ENCODE measurements at places on chromosomes 3 and 15.

DNA sequence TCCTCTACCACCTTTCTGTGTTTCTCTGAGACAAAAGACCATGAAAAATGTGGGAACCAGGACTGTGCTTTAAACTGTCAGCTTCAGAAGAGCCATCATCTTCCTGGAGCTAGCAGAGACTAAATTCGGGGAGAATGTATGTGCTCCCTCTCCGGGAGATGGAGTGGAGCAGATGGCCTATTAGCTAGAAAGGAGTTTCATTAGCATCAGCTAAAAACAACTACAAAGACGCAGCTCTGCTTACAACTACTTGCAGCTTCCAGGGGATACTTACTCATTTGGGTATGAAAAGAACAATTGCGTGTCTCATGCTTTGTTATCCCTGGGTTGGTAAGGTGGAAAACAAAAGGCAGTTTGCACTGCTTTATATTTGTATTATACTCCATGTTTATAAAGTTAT is 159.6 kb downstream of the MFSD1 start:
- no peak for DNase-seq

GRCh38 chr15:29740692-29741311 is 81.5 kb downstream of the TJP1 start:
- peak; percentile 43 for DNase-seq

GRCh38 chr15:76123031-76123430 is 63.2 kb downstream of the TMEM266 start:
- no peak for DNase-seq

- DNase-seq: peak; percentile 22
These were observed 370.0 kb upstream of the FRG2C start for GRCh38 chr3:75294124-75294523.

- DNase-seq: no peak
These were observed 392.4 kb downstream of the EDEM1 start for GRCh38 chr3:5579946-5580345.

- no peak for DNase-seq
These were observed 74.5 kb downstream of the TMEM108 start for GRCh38 chr3:133112666-133113065.

DNA sequence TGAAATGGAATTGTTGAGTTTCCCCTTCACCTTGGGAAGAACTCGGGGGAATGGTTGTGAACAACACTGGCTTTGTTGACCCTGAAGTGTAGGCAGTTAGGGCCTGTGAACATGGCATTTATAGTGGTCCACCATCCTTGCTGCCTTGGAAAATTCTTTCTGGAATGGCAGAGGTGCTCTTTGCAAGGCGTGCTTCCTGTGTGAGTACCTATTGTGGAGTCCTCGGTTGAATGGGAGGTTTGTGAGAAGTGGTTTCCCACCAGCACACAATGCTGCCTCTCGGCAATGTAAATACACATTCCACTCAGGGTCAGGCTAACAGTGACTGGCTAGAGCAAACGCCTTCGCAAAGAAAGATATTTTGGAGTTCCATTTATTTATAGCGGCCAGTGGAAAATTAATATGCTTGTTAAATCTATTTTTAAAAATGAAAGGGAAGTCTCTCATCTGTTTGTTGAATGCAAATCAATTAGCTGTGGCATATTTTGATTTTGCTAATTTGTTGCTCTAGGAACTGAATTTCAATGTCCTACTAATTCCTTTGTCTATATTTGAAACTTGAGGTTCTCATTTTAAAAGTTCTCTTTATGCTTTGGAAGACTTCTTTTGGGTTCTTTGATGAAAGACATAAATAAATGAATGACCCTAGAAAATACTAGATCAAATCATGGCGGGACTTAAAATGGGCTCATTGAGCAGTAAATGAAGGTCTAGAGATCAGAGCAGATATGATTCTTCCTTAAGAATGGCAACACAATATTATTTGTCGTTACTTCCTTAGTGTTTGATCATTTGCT is 59.5 kb downstream of the FNDC3B start:
- DNase-seq: no peak

DNA sequence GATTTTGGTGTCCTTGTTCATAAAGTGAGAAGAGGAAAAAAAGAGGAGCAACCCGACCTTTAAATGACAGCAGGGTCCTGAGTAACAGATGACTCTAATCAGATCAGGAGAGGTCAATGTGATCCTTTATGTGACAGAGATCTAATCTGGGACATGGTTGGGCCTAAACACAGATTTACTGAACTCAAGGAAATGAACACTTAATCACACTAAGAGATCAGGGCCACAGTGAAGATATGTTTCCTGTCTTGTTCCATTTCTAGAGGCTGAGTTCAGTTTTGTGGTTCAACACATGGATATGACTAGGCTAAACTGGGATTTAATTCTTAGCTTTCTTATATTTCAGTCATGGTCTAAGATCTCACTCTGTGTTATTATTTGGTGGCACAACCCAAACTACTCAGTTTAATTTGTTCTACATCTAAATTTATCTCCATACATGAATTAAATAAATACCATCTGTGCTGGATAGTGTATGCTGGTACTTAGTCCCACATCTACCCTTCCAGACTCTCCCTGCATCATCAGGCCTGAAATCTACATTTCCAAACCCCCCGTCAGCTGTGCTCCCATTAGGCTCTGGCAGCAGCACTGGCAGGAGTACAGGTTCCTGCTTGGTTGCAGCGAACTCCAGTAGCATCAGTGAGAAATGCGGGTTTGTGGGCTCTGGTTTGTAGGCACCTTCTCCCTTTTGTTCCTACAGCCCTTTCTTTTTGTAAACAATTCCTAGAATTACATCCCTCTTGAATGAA is 22.6 kb downstream of the SFMBT1 start:
- DNase-seq: no peak

DNA sequence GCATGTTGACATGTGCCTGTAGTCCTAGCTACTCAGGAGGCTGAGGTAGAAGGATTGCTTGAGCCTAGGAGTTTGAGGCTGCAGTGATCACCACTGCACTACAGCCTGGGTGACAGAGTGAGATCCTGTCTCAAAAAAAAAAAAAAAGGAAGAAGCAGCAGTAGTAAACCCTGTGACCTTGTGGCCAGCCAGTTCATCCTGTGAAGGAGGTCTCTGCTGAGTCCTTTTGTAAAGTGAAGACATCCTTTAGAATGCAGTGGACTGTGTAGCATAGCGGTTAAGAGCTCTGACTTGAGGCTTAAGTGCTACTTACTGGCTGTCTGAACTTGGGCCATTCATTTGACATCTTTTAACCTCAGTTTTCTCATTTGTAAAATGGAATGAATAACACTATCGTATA is 8.3 kb downstream of the EXOSC7 start:
- DNase-seq: no peak

- DNase-seq: no peak
These were observed 41.3 kb downstream of the RPN1 start for GRCh38 chr3:128609294-128609693.

DNA sequence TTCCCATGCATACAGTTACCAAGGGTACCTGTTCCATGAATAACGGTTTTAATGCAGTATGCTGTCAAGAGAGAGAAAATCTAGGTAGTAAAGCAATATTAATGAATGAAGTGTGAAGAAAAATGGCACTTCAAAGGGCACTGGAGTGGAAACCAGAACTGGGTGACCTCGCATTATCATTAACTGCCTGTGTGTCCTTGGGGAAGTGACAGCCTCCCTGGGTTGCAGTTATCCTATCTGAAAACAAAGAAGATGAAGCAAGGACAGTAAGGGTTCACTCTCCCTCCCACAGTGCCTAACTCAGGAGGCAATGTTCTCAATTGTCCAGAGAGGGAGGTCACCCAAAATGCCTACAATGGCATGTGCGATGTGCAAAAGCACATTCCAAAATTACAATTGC is 15.1 kb downstream of the MTHFS start:
- no peak for DNase-seq

- peak; percentile 19 for DNase-seq
These were observed 28.4 kb downstream of the CRTC3 start for GRCh38 chr15:90558171-90558573.

DNA sequence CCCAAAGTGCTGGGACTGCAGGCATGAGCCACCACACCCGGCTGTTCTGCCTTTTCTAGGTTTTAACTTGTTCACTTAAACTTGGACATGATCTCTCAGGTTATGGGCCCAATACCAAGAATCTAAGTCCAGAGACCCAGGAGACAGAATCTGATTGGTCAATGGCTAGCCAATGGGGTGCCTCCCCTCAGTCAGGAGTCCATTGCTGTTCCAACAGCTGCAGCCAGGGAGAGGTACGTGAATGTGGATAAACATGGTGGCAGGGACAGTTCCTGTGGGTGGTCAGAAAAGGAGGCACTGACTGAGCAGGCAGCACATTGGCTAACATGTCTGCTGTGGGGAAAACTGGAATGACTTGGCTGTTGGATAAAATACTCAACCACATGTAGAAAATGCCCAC is 140.3 kb downstream of the RPLP1 start:
- no peak for DNase-seq

DNA sequence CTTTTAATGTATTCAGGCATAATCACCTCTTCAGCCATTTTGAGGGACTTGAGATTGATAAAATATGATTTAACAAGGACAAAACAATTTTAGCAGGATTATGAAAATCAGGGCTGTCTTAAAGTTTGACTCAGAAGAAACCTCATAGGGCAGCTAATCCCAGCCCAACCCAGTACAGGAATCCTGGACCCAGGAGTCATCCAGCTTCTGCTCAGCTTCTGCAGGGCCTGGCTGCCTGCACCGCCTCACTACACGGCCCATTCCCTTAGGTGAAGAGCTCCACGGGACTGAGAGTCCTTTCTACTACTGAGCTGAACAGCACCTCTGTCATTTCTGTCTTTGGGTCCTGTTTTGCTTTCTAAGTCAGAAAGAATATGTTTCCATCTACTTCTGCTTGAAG is 37.5 kb downstream of the ARHGAP31 start:
- DNase-seq: no peak

All from HT-29 (cell line).